Esophagus squamous epithelium (tissue), 5 donors: ENCODE measurements at places on chromosomes 6 and 20.

- DNase-seq = no peak
Measured at GRCh38 chr6:148446681-148447080, 104.0 kb downstream of the SASH1 start.

DNA sequence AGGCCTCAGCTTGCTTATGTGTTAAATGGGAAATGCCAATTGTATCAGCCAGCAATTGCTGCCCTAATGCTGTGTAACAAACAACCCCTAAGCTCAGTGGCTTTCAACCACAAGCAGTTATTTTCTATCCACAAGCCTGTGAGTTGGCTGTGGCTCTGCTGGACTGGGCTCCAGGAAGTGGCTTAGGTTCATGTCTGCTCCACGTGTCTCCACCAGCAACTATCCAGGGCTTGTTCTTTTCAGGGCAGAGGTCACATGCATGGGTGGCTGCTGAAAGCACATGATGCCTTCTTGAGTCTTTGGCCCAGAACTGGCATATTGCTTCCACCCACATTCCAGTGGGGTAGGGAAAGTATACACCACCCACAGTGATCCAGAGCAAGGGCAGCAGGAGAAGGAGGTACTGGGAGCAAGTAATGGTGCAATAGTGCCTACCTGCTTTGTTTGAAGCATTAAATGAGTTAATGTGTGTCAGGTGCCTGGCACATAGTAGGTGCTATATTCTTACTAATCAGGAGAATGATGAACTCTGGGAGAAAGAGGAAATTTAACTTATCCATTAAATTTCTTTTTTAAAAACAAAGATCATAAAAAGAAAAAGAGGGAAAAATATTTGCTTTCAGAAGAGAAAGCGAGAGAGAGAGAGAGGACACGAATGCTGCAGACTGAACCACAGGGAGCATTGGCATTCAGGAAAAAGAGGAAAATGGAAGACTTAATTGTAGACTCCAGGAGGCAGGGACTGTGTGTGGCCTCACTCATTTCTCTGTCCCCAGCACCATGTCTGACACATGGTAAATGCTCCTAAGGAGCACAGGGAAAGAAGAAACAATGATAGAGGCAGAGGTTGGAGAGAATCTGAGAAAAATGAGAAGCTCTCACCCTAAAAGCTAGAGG is 25.2 kb upstream of the RNF24 start:
- DNase-seq = no peak

DNA sequence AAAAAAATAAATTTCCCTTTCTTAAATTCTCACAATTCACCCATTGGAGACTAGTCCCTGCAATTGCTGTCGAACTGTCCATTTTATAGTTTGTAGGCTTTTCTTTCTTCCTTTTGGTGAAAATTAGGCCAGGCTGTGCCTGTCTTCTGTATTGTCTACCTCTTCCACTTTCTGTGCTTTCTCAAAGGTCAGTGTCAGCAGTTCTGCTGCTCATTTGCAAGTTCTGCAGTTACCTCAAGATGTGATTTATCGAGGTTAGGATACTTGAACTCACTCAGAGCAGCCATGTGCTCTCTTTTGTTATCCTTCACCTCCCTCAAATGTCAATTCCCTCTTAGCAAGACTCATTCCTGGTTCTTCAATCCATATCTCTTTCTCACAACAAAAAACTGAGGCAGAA is 179.1 kb downstream of the SLC35F1 start:
- DNase-seq = no peak

DNA sequence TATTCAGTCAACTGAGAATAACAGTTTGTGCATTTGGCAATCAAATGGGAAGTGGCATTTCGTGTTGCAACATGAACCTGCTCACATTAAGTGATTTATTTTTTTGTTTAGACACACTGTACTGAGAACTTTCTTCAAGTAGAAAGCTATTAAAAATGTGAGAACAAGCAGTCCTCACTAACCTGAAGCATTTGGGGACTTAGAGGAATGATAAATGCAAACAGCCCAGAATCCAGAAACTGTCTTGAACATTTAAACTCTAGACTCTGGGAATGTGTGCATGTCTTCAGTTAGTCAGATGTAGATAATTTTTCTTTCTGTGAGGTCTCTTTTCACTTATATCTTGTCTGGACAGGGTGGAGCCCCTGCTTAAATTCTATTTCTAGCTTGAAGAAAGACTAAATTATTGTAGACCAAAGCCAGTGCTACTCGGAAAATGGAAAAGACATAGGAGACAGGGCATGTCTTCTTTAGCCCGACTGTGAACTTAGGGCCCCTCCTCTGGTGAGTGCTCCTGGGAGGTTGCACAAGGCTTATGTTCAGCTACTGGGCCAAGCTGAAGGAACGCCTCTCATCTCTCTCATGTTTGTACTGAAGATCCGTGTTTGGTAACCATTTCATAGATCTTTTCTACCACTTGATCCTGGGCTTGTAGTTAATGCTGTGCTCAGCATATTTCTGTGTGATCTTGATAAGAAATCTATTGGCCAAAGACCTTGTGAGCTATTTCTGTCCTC is 70.1 kb downstream of the SLX4IP start:
- no peak for DNase-seq

GRCh38 chr6:114556846-114557488 is 214.1 kb upstream of the HS3ST5 start:
- DNase-seq = no peak

DNA sequence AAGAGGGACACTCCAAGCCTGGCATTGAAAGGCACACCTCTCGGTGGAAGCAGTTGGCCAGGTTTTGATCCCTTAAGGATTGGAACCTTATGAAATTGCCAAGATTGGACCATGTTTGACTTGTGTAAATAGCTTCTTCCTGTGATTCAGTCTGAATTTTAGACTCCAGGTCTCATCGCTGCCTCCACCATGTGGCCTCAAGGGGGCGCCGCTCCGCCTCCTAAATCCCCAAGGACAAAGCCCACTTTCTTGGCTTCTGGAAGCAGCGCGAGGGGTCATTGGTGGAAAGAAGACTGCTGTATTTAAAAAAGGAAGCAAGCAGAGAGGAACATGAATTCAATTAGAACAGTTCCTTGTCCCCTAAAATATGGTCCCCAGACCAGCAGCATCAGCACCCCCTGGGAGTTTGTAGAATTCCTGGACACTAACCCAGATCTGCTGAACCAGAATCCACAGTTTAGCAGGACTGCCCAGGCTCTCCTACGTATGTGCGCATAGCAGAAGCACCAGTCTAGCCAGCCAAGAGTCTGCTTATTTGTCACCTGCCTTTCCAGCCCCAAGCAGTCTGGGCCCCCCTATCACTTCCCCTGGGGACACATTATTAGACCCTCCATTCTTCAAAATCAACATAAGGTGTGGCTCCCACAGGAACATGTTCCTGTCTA is 108.5 kb downstream of the LY86 start:
- DNase-seq = no peak

DNA sequence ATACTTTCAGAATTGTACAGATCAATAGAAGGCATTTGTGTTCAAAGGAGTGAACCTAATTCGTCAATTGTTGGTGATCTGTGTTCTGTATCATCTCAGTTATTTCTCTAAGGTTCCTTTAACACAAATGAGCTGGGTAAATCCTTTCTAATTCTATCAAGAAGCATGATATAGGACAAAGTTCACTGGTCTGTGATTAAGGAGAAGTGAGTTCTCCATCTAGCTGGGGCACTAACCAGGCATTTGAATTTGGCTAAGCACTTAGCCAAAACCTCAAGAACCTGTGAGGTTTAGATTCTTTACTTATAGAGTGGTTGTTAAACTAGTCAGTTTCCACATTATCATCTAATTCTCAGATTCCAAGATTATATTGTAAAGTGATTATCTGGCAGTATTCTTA is 50.3 kb downstream of the DOP1A start:
- DNase-seq = no peak

GRCh38 chr6:88584581-88585275 is 378.7 kb downstream of the RNGTT start:
- DNase-seq = no peak

DNA sequence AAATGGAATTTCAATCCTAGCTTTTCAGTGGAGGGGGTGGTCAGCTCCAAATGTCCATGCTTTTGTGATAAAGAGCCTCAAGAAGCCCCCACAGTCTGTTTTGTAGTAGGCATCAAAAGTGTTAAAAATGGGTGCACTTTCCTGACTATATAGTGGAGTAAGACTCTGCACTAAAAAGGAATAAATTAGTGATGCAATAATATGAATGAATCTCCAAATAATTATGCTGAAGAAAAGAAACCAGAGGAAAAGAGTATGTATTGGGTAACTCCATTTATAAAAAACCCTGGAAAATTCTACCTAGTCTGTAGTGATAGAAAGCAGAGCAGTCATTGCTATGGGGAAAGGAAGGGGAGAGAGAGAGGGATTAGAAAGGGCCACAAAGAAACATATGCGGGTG is 310.4 kb upstream of the SUPT3H start:
- DNase-seq = no peak

- no peak for DNase-seq
Measured at GRCh38 chr6:135798751-135799515, 52.6 kb upstream of the PDE7B start.

GRCh38 chr6:134422426-134423231 is 104.7 kb upstream of the SGK1 start:
- no peak for DNase-seq

DNA sequence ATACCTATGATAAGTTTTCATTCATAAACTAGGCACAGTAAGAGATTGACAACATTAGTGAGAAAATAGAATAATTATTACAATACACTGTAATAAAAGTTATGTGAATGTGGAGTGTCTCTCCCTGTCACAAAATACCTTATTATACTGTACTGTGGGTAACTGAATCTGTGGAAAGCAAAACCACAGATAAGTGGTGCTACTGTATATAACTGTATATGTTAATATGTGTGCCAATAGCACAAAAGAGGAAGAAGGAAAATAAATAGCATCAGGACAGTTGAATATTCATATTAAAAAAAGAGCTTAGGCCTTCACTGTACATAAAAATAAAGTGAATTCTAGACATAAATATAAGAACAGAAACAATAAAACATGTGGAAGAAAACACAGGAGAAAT is 243.5 kb downstream of the CDKAL1 start:
- DNase-seq = no peak

GRCh38 chr6:135043364-135043763 is 11.3 kb downstream of the HBS1L start:
- DNase-seq = no peak

DNA sequence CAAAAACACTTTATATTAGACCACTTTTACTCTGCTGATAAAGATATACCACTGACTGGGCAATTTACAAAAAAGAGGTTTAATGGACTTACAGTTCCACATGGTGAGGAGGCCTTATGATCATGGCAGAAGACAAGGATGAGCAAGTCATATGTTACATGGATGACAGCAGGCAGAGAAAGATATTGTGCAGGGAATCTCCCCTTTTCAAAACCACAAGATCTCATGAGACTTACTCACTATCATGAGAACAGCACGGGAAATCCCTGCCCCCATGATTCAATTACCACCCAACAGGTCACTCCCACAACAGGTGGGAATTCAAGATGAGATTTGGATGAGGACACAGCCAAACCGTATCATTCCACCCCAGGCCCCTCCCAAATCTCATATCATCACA is 1383.8 kb upstream of the MAP3K7 start:
- DNase-seq = no peak

DNA sequence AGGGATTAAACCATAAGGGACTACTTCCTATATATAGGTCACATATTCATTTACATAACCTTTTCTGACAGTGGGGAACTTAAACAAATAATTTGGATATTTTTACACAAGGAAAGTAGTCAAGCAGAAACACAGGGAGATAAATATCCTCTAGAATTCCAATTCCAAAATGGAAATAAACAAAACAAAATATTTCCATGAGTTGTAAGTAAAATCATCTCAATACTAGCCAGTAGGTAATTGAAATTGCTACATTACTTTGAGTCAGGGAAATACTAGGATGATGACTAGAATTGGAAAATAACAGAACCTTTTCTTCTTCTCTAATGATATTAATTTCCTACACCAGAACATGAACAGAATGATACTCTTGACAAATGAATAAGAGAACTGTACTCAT is 1308.1 kb upstream of the GJE1 start:
- DNase-seq = no peak

GRCh38 chr6:14630016-14630415 is 512.4 kb downstream of the CD83 start:
- no peak for DNase-seq

DNA sequence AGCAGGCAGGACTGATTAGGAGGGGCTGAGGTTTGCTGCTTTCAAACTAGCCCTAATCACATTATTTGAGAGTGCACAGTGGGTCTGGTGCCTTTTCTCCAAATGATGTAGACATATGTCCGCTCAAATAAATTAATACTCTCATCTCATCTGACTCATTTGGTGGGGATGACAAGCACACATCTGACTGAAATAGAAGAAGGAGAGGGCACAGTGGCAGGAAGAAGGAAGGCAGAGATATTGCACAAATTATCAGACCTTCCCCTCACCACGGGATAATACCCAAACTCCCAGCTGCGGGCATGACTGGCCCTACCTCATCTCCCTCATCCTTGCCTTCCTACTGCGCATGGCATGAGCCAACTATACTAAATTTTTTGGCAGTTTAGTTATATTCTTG is 33.9 kb upstream of the TNFRSF21 start:
- no peak for DNase-seq

- DNase-seq = no peak
Measured at GRCh38 chr6:93787841-93788240, 368.5 kb upstream of the EPHA7 start.

GRCh38 chr6:84059082-84059481 is 25.5 kb downstream of the MRAP2 start:
- DNase-seq = no peak

DNA sequence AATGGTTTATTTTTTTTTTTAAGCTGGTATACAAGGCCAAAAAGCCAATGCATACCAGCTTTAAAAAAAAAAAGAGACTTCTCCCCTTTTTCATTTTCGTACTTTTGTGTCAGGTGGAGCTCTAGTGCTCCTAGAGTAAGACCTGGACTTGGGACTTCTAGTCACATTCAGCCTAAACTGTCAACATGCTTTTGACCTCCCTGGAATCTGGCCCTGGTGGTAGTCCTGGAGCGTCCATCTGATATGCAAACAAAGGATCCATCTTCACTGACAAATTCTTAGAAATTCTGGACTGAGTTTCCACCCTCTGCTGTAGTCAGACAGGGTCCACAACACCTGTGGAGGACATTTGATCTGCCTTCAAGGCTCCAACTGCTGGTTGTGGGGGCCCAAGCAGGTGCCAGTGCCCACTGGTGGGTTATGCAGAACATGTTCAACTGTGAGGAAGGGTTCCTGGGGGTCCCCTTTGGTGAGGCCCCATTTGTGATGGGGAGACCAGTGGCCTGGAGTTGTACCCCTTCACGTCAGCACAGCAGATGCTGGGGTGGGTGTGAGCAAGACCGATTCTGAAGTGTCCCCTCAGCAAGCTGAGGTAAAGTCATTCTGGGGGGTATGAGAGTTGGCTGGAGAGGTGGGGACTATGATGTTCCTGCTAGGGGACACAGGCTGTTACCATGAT is 12.6 kb upstream of the PCMTD2 start:
- no peak for DNase-seq

GRCh38 chr6:113873043-113873667 is 16.0 kb downstream of the MARCKS start:
- peak; percentile 15 for DNase-seq
